ENCODE measurements at places on chromosomes 5 and 9. TPM values are rescaled to one million over a fixed set of nuclear protein-coding genes. Genes with fewer than 3 reads are reported as not detected.

- no peak overlapping the region for H3K27ac ChIP-seq
- DNase-seq = no peak
- H3K4me1 ChIP-seq = no peaks in the 10 kb centered on the region
Measured at GRCh38 chr9:80679916-80680315, 1009.4 kb downstream of the TLE1 start.

GRCh38 chr5:80686757-80687156 is 32.0 kb upstream of the DHFR start:
- peaks cover 3% of the 10 kb centered on the region for H3K36me3 ChIP-seq
- H3K4me1 ChIP-seq = no peaks in the 10 kb centered on the region
- H3K4me3 ChIP-seq = no peak overlapping the region
- H3K27ac ChIP-seq = no peak overlapping the region

DNA sequence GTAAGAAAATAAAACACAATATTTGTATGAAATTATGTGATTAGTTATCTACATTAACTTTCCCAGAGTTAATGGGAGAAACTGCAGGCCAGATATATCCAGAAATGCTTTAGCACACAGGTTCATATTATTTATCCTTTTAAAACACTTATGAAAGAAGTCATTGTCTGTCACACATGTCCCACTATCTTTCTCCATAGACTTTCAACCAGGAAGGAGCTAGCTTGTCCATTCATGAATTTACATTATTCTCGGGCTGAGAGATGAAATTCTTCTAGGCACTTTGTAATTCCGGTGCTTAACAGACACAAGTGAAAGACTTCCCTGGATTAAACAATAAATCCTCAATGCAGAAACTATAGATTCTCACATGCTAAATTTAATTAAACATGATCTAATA is 1043.2 kb downstream of the CDH9 start:
- H3K4me3 ChIP-seq = no peak overlapping the region
- H3K27me3 ChIP-seq = no peaks in the 10 kb centered on the region
- DNase-seq = no peak
- H3K4me1 ChIP-seq = no peaks in the 10 kb centered on the region
- H3K36me3 ChIP-seq = no peaks in the 10 kb centered on the region

DNA sequence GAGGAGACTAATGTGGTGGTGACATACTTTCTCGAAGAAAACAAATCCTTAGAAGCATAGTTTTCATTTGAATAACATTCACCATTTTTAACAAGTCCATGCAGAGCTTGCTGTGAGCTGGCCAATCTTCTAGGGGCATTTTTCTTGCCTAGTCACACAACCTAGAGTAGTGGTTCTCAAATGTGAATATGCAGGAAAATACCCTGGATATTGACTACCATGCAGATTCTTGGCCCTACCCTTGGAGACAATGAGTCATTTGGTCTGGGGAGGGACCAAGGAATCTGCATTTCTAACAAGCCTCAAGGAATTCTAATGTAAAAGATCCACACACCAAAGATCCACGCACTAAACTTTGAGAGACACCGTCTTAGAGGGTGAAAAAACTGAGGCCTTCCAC is 23.5 kb downstream of the GDNF start:
- H3K36me3 ChIP-seq = no peaks in the 10 kb centered on the region
- H3K27me3 ChIP-seq = no peaks in the 10 kb centered on the region
- no peak overlapping the region for H3K27ac ChIP-seq

DNA sequence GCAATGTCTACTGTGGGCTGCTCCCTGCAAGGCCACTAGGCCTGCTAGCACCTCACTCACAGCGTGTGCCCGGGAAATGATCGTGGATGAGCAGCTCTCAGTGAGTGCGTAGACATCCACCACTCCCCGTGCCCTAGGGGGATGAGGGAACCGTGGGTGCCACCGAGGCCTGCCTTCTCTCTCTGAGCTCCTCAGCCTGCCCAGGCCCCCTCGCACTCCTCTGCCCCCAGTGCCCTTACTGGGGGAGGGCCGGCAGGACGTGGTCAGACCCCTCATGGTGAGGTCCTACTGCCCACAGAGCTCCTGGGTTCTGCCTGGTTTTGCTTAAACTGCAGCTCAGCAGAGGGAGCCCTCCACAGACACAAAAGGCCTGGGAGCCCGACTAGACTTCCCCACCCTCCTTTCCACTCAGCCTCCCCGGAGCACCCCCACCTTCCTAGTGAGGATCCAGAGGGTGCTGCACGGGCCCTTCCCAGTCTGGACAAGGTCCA is 220.0 kb downstream of the CACNA1B start:
- no peak overlapping the region for H3K27ac ChIP-seq
- no peaks in the 10 kb centered on the region for H3K27me3 ChIP-seq
- no peak overlapping the region for H3K4me3 ChIP-seq
- peaks cover 47% of the 10 kb centered on the region for H3K36me3 ChIP-seq
- DNase-seq = no peak

PRKACG gene
- not detected for polyA plus RNA-seq

GRCh38 chr5:168807287-168807686 is 228.1 kb upstream of the PANK3 start:
- peaks cover 2% of the 10 kb centered on the region for H3K27me3 ChIP-seq
- no peaks in the 10 kb centered on the region for H3K4me1 ChIP-seq
- H3K36me3 ChIP-seq = no peaks in the 10 kb centered on the region
- H3K27ac ChIP-seq = no peak overlapping the region
- DNase-seq = no peak
- no peak overlapping the region for H3K4me3 ChIP-seq

DNA sequence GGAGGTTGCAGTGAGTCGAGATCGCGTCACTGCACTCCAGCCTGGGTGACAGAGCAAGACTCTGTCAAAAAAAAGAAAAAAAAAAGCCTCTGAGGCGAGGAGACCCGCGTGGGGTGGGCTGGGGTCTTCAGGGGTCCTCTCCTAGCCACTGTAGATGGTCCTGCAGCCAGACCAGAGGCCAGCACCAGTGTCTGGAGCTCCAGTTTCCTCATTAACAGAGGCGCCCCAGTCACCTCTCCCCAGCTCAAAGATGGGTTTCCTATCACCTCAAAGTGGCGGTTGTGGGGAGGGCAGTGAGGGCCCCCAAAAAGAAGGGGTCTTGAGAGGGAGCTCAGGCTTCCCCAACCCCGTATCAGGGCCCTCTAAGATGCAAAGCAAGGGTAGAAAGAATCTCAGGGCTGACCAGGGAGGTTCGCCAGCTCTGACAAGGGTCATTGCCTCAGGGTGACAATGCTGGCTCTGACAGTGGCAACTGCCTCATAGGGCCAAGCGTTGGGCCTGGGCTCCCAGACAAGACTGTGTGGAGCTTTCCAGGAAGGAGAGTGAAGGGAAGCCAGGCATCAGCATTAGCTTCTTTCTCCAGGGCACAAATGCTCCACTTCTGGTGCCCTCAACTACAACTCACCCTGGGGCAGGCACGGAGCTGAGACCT is 15.0 kb downstream of the STK10 start:
- no peak for DNase-seq
- H3K4me1 ChIP-seq = peaks cover 53% of the 10 kb centered on the region
- H3K27me3 ChIP-seq = no peaks in the 10 kb centered on the region
- H3K36me3 ChIP-seq = peaks cover 5% of the 10 kb centered on the region
- no peak overlapping the region for H3K4me3 ChIP-seq

DNA sequence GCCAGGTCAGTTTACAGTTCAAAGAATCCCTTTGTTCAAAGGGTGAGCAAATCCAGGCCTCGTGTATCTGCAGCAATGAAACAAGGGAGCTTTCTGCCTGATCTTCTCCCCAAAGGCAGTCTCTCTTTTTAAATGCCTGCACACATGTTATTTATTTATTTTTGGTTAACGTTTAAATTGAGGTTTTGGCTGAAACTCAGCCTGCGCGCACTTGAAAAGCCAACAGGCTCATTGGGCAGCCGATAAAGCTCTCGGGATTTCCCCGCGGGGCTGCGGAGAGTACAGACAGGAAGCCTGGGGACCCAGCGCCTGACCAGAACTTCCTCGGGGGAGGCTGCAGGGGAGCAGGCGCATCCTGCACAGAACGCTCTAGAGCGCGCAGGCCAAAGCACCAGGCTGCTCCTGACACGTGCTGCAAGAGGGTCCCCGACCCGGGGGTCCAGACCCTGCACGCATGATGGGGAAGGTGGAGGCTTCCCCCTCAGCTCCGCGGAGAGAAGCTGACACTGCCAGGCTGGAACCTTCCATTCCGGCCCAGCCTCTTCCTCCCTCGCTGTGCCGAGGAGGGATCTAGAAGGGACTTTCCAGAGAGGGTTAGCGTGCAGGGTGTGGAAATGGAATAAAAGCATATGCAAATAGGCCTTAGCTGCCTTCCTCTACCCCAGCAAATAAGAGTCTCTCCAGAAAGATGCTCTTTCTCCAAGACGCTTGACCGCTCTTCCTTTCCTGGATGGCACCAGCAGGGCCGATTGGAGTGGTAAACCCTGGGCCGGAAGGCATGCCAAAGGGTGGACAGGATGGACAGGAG is 46.1 kb downstream of the PTTG1 start:
- no peak overlapping the region for H3K27ac ChIP-seq
- H3K4me1 ChIP-seq = peaks cover 12% of the 10 kb centered on the region
- peaks cover 2% of the 10 kb centered on the region for H3K27me3 ChIP-seq
- no peaks in the 10 kb centered on the region for H3K36me3 ChIP-seq
- no peak overlapping the region for H3K4me3 ChIP-seq
- no peak for DNase-seq

HTR1A gene
- polyA plus RNA-seq = 4.5 TPM

GRCh38 chr9:116910201-116910600 is 223.1 kb downstream of the TRIM32 start:
- no peaks in the 10 kb centered on the region for H3K36me3 ChIP-seq
- DNase-seq = no peak
- H3K27ac ChIP-seq = no peak overlapping the region
- H3K4me3 ChIP-seq = no peak overlapping the region
- H3K4me1 ChIP-seq = peaks cover 3% of the 10 kb centered on the region

DNA sequence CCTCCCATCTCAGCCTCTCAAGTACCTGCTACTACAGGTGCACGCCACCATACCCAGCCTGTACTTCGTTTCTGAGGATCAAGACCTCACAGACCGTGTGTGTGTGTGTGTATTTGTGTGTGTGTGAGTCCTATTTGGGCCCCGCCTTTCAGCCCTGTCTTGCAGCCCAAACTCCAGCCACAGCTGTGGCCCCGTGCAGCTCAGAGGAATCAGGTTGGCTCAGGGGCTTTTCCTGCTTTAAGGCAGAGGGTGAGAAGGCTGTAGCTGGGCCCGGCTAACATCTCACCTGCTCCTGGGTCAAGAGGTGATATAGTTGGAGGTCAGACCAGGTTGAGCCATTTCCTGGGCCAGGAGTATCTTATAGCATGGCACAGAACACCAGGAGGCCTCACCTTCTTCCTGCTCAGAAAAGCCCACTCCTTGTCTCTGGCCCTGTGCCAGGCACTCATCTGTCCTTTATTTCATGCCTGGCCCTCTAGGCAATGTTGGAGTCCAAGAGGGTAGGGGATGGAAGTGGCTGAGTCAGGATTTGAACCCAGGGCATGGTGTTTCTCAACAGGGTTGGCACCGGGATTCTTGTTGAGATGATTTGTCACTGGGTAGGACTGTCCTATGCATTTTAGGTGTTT is 1.6 kb upstream of the PHYKPL start:
- H3K4me3 ChIP-seq = no peak overlapping the region
- no peak overlapping the region for H3K27ac ChIP-seq
- no peak for DNase-seq
- peaks cover 11% of the 10 kb centered on the region for H3K36me3 ChIP-seq

DNA sequence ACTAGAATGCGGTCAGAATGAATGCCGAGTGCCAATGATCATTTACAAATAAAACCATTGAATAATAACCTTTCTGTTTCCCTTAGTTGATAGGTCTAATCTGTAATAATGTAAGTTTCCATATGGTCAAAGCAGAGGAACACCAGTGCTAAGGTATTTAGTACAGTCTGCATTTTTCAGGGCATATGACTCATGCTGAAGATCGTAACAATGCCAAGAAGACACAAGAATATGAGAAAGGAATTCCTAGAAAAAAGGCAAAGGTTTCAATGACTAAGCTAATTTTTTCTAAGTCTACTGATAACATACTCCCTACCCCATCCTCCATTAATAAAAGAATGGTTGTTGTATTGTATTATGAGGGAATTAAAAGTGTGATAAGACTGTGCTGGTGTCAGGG is 2.8 kb downstream of the OR1L8 start:
- H3K36me3 ChIP-seq = no peaks in the 10 kb centered on the region
- H3K27ac ChIP-seq = no peak overlapping the region
- no peaks in the 10 kb centered on the region for H3K27me3 ChIP-seq
- H3K4me3 ChIP-seq = no peak overlapping the region
- DNase-seq = no peak

SPINK4 gene
- polyA plus RNA-seq = not detected

- H3K36me3 ChIP-seq = peaks cover 10% of the 10 kb centered on the region
- DNase-seq = no peak
- no peak overlapping the region for H3K27ac ChIP-seq
Measured at GRCh38 chr5:816176-816575, 31.6 kb upstream of the ZDHHC11B start.

DNA sequence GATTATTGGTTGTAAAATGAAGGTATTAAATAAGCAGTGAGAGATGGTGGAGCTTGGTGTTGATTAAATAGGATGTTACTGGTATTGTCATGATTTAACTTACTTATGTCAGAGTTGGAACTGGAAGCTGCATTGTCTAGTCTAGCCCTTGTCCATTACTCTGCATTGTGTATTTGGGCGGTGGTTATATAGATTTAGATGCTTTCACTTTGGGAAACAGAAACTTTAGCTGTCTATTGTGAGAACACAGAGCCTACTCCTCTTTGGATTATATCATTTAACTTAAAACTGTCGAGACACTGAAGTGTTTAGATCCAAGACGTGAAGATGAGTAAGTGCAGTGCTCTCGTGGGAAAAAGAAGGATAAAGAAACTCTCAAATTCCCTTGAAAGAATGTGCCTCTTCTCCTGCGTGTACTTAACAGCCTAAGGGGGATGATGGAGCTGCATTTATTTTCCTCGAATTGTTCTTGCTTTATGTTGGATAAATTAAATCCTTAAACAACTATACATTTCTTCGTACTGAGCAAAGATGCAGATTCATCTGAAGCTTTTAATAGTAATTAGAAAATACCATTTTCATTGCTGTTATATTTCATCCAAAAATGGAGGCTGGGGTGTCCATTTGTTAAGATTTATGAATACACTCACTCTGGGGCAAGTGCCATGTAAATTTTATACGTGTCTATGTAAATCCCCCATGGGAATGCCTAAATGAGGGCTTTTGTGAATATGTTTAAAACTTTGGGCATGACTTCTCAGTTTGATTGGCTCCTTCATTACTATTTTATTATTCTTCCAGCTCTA is 21.6 kb downstream of the FBXL7 start:
- H3K4me3 ChIP-seq = no peak overlapping the region
- H3K27ac ChIP-seq = no peak overlapping the region
- H3K36me3 ChIP-seq = no peaks in the 10 kb centered on the region
- peak; percentile 15 for DNase-seq

SHOC1 gene
- polyA plus RNA-seq = 0.51 TPM

MARCOL gene
- 0.14 TPM for polyA plus RNA-seq

IFNA21 gene
- polyA plus RNA-seq = not detected

GRCh38 chr5:97242341-97242740 is 59.3 kb upstream of the RIOK2 start:
- no peaks in the 10 kb centered on the region for H3K27me3 ChIP-seq
- H3K4me1 ChIP-seq = no peaks in the 10 kb centered on the region
- H3K36me3 ChIP-seq = no peaks in the 10 kb centered on the region
- no peak overlapping the region for H3K27ac ChIP-seq

Data from spinal cord (tissue), 10 donors.